ENCODE measurements at places on chromosomes 11 and 22. TPM values are rescaled to one million over a fixed set of nuclear protein-coding genes. Genes with fewer than 3 reads are reported as not detected.
A peak's percentile ranks its signal among the peaks of the same experiment; 100 is the strongest.

DNA sequence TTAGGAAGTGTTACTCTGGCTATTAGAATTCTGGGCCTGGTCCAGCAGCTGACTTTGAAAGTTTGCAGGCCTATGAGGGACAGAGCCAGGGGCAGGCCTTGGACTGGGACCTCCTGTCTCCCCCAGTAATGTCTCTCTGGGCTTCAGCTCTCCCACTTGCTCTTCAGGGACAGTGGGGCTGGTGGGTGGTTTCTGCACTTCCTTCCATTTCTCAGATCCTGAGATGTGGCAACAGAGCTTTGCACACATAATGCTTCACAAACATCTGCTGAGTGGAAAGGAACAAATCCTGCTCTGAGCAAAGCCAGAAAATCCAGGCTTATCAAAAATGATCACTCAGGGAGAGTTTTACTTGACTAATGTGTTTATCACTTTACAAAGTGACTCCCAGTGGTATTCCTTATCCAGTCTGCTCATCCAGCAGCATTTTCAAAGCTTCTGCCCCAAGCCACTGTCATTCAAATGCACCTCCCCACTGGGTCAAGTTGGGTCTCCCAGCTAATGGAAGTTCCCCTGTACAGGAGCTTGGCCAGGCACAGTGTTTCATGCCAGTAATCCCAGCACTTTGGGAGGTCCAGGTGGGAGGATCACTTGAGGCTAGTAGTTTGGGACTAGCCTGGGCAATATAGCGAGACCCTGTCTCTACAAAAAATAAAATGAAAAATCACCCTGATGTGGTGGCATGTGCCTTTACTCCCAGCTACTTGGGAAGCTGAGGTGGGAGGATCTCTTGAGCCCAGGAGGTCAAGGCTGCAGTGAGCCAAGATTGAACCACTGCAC lies 13.5 kb upstream of the OSBP2 start:
- no peak for DNase-seq
- no peak overlapping the region for H3K27ac ChIP-seq
- no peaks in the 10 kb centered on the region for H3K27me3 ChIP-seq
- no peaks in the 10 kb centered on the region for H3K36me3 ChIP-seq
- H3K4me1 ChIP-seq: no peaks in the 10 kb centered on the region

- H3K36me3 ChIP-seq: peaks cover 12% of the 10 kb centered on the region
- no peaks in the 10 kb centered on the region for H3K27me3 ChIP-seq
- H3K27ac ChIP-seq: no peak overlapping the region
- no peak for DNase-seq
- H3K4me1 ChIP-seq: peaks cover 26% of the 10 kb centered on the region
- no peak overlapping the region for H3K4me3 ChIP-seq
Measured at GRCh38 chr11:67364783-67365722, 8.3 kb downstream of the CLCF1 start.

DNA sequence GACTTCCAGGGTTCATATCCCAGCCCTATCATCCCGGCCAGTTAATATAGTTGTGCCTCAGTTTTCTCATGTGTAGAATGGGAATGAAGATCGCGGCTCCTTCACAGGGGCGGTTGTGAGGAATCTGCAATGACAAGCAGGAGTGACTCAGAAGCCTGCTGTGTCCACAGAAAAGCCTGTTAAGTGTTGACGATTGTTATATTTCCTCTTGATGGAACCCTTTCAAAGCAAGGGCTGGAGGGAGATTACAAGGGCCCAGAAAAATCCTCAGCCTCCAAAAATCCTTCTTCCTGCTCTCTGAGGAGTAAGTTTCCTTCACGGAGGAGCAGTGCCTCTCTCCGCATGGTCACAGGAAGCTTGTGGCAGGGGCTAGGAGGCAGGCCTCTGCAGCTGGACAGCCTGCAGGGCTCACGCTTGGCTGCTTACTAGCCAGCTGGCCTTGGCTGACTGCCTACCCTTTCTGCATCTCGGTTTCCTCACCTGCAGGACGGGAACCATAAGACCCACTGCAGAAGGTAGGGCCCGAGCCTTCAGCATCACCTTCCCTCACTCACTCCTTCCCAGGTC lies 63.4 kb downstream of the CACNG2 start:
- no peak overlapping the region for H3K27ac ChIP-seq
- DNase-seq: no peak
- H3K27me3 ChIP-seq: peaks cover 3% of the 10 kb centered on the region
- no peaks in the 10 kb centered on the region for H3K4me1 ChIP-seq
- no peak overlapping the region for H3K4me3 ChIP-seq
- no peaks in the 10 kb centered on the region for H3K36me3 ChIP-seq

DNA sequence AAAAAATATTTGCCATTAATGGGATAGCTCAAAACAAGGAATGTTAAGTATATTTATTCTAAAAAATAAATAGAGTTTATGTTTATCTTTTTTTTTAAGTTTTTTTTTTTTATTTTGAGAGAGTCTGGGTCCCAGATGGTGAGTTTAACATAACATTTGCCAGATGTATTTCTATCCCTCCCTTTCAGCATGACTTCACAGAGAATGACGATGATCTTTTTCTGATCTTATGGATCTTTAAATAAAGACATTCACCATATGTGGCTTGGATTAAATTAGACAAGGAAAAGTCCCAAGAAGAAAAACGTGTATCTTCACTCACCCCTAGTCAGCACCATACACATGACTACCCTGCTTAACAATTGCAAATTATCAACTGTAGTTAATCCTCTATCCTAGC lies 839.8 kb upstream of the CNTN5 start:
- no peak for DNase-seq
- no peaks in the 10 kb centered on the region for H3K36me3 ChIP-seq
- no peak overlapping the region for H3K27ac ChIP-seq
- no peak overlapping the region for H3K4me3 ChIP-seq
- no peaks in the 10 kb centered on the region for H3K4me1 ChIP-seq

DNA sequence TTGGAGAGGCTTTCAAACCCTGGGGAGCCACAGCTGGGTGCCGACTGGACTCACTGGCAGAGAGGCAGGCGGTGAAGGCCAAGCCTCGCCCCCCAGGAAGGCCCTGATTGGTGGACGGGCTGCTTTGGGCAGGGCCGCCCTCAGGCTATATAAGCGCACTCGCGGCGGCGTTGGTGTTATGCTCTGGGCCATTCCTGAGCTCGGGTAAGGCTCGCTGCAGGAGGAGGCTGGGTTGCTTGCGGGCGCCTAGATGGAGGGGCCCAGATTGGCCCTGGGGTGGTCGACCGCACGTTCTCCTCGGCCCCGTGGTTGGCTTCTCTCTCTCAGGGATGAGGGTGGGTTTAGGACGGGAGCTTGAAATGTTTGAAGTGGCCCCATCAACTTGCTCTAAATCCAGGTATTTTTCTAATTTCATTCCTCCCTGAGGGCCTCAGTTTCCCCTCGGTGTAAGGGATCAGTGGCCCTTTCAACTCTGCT lies at the start of gene SPDYC:
Gene SPDYC (plus strand): TSS at position 176 of the 477 bp plus-strand sequence. CDS start 1,125 bp downstream, outside the sequence.
- H3K36me3 ChIP-seq: no peaks in the 10 kb centered on the region
- no peak for DNase-seq
- no peak within 1 kb of the TSS for H3K4me3 ChIP-seq
- peaks cover 3% of the 10 kb centered on the region for H3K4me1 ChIP-seq
- no peaks in the 10 kb centered on the region for H3K27me3 ChIP-seq
- peak within 1 kb of the TSS; percentile 8 for H3K27ac ChIP-seq

- H3K4me3 ChIP-seq: no peak overlapping the region
- no peak for DNase-seq
- no peaks in the 10 kb centered on the region for H3K4me1 ChIP-seq
- no peaks in the 10 kb centered on the region for H3K27me3 ChIP-seq
- no peaks in the 10 kb centered on the region for H3K36me3 ChIP-seq
Measured at GRCh38 chr11:76047231-76047630, 159.1 kb downstream of the WNT11 start.

DNA sequence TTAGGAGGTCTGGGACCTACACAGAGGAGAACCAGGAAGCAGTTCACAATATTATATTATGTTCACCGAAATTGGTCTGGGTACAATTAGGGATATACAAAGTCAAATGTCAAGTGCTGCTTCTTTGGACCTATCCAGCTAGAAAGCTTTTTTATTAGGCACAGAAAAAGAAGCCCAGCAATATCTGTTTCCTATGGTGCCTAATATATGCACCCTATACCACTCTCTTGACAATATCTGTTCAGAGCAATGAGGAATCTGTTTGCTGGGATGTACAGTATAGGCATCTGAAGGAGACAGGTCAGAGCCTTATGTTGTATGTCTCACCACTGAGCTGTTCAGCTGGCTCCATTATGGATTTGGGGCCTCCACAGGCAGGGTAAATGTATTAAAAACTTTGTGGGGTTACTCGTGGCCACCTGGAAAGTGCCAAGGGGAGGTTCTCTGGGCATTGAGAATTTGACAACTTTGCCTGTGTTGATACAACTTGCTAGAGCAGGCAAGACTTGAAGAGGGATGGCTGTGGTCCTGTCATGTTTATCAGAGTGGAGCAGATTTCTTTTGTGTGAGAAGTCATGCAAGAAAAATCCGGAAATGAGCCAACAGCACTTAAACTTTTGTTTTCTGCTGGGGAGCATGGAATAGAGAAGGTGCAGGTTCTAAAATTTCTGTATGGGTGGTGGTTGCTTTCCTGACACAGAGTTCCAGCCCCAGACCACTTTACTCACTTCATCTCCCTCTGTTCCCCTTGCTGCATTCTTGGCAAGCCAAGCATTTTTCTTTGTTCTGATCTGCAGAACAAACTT lies 10.1 kb downstream of the STIM1 start:
- no peaks in the 10 kb centered on the region for H3K36me3 ChIP-seq
- no peaks in the 10 kb centered on the region for H3K27me3 ChIP-seq
- H3K27ac ChIP-seq: no peak overlapping the region

GRCh38 chr11:69770540-69770939 lies 4.6 kb downstream of the FGF4 start:
- no peaks in the 10 kb centered on the region for H3K4me1 ChIP-seq
- no peak for DNase-seq
- peaks cover 30% of the 10 kb centered on the region for H3K27me3 ChIP-seq

DNA sequence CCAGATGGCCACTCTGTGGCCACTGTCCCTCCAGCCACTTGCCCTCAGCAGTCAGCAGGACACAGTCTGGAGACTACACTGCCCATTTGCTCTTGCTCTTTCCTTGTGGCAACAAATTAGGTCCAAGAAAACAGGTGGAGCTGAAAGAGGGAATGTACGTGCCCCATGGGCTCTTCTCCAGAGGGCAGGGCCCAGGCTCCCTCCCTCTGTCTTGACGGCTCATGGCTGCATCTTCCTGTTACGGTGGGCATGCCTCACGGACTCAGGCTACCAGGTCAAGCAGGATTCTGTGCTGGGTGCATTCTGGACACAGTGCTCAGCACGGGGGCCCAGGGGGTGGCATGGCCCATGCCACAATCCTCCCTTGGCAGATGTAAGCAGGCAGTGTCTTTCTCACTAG lies 71.3 kb downstream of the MED15 start:
- no peaks in the 10 kb centered on the region for H3K27me3 ChIP-seq
- no peak overlapping the region for H3K27ac ChIP-seq
- H3K4me3 ChIP-seq: no peak overlapping the region
- no peak for DNase-seq

GRCh38 chr11:103031834-103032233 lies 60.1 kb downstream of the DCUN1D5 start:
- no peak overlapping the region for H3K4me3 ChIP-seq
- peaks cover 2% of the 10 kb centered on the region for H3K4me1 ChIP-seq
- H3K36me3 ChIP-seq: no peaks in the 10 kb centered on the region
- H3K27me3 ChIP-seq: no peaks in the 10 kb centered on the region

- peaks cover 39% of the 10 kb centered on the region for H3K4me1 ChIP-seq
- H3K4me3 ChIP-seq: no peak overlapping the region
- peak overlapping the region; percentile 58 for H3K27ac ChIP-seq
- no peaks in the 10 kb centered on the region for H3K36me3 ChIP-seq
- no peak for DNase-seq
Measured at GRCh38 chr11:130635937-130636630, 187.6 kb downstream of the ADAMTS15 start.

DNA sequence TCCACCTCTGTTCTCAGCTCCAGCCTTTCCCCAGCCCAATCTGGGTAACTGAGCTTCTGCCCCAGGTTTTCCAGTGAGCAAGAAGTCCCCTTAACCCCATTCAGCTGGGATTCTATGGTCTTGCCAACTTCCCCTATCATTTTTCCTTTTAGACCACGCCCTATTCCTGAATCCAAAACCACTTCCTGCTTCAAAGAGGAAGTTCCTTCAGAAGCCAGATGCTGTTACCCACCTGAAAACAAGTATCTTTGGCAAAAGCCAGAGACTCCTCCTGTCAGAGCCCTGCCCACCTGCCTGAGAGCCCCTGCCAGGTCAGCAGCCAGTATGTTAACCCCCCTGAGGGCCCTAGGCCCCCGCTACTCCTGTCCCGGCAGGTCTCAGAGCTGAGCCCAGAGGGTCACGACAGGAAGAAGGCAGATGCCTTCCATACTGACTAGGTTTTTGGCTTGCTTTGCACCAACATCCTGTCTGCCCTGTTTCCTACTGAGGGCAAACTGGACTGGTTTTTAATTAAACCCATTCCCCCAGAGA lies 20.3 kb upstream of the MICAL2 start:
- peak overlapping the region; percentile 82 for H3K27ac ChIP-seq
- H3K4me3 ChIP-seq: no peak overlapping the region
- DNase-seq: peak; percentile 80
- peaks cover 45% of the 10 kb centered on the region for H3K4me1 ChIP-seq

DNA sequence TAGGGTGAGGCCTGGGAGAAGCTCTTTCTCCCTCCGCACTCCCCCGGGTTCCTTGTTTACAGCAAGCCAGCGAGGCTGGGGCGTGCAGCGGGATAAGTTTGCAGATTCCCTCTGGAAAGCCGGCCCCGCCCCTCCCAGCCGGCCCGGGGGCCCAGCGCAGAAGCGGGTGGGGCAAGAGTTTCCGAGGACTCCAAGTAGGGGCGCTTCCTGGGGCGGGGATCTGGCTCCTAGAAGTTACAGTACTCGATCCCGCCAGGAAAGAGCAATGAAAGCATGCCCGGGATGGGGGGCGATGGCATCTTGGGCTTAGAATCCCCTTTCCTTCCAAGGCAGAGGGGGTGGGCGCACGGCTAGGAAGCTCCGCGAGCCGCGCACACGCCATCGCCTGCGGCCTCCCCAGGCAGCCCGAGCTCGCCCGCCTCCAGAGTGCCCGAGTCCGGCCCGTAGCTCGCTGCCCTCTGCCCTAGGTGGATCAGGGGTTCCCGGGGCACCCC lies 385 bp downstream of the TST start:
- peak overlapping the region; percentile 78 for H3K4me3 ChIP-seq
- peak overlapping the region; percentile 50 for H3K27ac ChIP-seq
- H3K36me3 ChIP-seq: no peaks in the 10 kb centered on the region
- peak; percentile 70 for DNase-seq
- H3K4me1 ChIP-seq: peaks cover 4% of the 10 kb centered on the region
- no peaks in the 10 kb centered on the region for H3K27me3 ChIP-seq

DNA sequence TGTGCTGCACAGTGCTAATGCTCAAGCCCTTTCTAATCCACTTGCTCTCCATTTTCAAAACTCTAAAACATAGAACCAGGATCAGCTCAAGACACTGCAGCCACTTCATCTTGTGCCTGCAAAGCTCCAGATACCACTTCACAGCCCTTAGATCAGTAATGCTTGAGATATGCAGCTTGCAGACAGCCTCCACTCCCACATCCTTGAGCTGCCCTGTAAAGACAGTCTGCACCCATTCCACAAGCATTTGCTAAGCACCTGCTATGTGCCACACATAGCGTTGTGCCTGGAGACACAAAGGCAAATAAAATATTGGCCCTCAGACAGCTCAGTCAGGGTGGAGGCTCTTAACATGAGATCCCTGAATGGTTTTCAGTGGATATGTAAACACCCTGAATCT lies 192.5 kb upstream of the SNX19 start:
- no peaks in the 10 kb centered on the region for H3K27me3 ChIP-seq
- no peak for DNase-seq
- H3K36me3 ChIP-seq: no peaks in the 10 kb centered on the region
- H3K27ac ChIP-seq: no peak overlapping the region
- peaks cover 4% of the 10 kb centered on the region for H3K4me1 ChIP-seq

The FGF4 gene
- total RNA-seq: not detected

The SLC7A4 gene
- total RNA-seq: 0.26 TPM

The KCTD17 gene
- total RNA-seq: 19.5 TPM

The SLC15A3 gene
- total RNA-seq: 29.9 TPM

The SCGB1D2 gene
- total RNA-seq: not detected

The TUB gene
- total RNA-seq: 9.6 TPM

The UBXN1 gene
- 229 TPM for total RNA-seq

The CRYBA4 gene
- not detected for total RNA-seq

The TMPRSS4 gene
- not detected for total RNA-seq

The LRRC55 gene
- not detected for total RNA-seq

All from fibroblast of lung (primary cell).